ENCODE measurements at places on chromosomes 5 and 9.
A peak's percentile ranks its signal among the peaks of the same experiment; 100 is the strongest.

GRCh38 chr9:95021166-95021886 lies 294.8 kb downstream of the AOPEP start:
- no peak for DNase-seq

- DNase-seq = no peak
Measured at GRCh38 chr9:105296877-105297287, 52.4 kb downstream of the SLC44A1 start.

DNA sequence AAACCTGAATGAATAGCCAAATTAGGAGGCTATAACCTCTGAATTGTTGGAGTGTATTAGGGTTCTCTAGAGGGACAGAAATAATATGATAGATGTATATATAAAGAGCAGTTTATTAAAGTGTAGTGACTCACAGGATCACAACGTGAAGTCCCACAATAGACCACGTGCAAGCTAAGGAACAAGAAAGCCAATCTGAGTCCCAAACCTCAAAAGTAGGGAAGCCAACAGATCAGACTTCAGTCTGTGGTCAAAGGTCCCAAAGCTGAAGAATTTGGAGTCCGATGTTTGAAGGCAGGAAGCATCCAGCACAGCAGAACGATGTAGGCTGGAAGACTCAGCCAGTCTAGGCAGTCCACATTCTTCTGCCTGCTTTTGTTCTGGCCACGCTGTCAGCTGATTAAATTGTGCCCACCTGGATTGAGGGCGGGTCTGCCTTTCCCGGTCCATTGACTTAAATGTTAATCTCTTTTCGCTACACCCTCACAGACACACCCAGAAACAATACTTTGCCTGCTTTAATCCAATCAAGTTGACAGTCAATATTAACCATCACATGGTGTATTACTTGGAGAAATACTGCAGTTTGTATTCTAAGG lies 550.6 kb downstream of the CDH10 start:
- no peak for DNase-seq

- no peak for DNase-seq
Measured at GRCh38 chr5:20367178-20367577, 379.2 kb upstream of the CDH18 start.

- no peak for DNase-seq
Measured at GRCh38 chr5:77316871-77317661, 106.6 kb downstream of the PDE8B start.

DNA sequence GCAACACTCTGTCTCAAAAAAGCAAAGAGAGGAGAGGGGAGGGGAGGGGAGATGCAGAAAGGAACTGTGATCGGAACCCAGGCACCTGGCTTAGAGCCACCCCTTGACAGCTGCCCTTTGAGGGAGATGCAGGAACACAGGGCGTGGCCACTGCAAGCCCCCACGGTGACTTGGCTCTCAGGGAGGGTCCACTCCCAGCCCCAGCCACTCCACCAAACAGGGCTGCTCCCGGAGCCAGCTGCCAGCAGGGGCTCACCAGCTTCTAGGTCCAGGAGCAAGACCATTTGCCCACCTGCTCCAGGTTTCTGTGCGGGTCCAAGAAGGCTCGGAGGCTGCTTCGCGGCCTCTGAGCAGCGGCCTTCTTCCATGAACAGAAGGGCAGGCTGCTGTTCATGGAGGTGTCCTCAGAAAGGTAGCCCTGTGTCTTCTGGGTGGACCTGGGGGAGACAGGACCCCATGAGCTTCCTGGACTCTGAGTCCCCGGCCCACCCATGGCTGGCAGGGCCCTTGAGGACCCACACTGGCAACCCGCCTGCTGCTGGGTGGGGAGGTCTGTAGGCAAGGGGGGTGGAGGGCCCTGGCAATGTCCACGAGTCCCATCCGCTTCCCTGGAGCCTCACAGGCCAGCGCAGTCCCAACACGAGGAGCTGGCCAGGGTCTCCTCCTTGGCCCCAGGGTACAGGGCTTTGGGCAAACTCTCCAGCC lies 7.9 kb downstream of the C9orf50 start:
- DNase-seq = no peak

GRCh38 chr9:79681576-79681975 lies 109.8 kb downstream of the TLE4 start:
- no peak for DNase-seq

- DNase-seq = no peak
Measured at GRCh38 chr9:37528652-37529471, 43.1 kb downstream of the POLR1E start.

- DNase-seq = peak; percentile 62
Measured at GRCh38 chr5:100889165-100889743, 13.8 kb downstream of the ST8SIA4 start.

DNA sequence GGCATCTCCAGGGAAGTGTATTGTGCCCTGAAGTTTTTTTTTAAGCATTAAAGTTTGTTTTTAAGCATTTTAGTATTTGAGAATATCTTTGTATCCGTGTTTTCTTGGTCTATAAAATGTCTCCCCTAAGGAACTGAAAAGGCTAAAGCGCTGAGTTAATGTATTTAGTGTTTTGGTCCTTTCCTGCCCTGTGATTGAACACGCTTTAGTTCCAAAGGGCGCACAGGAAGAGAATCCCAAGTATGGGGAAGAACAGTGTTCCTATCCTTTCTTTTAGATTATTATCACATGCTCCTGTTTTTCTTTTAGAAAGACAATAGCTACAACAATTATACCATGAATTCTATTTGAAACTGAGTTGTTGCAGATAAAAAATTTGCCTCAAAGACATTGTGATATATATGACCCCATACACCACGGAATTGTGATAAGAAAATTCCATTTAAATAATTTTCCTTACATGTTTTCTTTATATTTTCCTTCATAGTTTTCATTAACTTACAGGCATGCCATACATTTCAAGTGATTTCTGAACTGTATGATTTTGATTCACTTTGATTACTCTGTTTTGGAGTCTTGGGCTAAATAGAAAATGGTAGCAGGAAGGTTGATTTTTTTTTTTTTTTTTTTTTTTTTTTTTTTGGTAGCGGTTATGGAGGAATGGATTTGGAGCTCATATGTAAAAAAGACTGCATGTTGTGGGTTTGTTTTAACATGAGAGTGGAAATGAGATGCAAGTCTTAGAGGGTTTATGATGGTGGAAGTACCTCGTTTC lies 3.1 kb downstream of the HSPA4 start:
- DNase-seq = no peak

DNA sequence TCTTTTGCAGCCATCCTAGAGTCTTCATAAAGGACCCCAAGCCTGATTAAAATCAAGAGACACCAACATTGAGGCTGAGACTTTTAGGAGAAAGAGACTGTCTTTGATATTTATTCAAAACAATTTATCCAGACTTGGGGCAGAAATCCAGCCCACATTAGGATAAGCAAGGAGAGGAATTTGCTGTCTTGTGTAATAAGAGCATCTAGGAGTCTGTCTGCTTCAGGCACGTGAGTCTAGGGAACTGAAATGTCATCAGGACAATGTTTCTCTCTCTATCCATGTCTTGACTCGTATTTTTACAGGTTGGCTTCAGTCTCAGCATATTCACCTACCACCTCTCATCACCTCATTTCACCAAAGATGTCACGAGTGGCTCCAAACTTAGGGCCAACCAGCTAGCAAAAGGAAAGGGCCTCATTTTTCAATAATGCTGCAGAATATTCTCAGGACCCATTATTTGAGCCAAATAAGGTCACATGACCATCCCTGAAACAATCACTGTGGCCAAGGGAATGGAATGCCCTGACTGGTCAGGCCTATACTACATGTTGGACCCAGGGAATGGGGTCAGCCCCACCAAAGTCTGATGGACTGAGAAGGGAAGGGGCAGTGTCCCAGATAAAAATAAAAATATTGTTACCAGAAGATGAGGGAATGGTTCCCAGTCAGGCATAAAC lies 70.3 kb upstream of the SAP30L start:
- DNase-seq = no peak

DNA sequence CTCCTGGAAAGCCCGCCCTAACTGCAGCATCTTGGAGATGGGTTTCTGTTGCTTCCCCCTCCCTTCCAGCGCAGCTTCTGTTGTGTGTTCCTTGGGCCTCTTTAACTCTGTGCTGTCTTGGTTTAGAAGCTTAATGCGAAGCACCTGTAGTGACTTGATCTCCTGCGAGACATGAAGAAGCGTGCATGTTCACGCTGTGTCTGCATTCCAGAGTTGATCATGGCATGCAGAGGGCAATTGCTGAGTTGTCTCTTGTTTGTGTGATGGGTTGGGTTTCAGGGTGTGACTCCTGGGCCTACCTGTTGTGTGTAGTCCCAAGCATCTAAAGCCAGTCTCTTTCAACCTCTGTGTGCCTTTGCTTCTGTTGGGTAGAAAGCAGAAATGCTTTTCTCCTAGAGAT lies 155.6 kb downstream of the SMARCA2 start:
- no peak for DNase-seq

DNA sequence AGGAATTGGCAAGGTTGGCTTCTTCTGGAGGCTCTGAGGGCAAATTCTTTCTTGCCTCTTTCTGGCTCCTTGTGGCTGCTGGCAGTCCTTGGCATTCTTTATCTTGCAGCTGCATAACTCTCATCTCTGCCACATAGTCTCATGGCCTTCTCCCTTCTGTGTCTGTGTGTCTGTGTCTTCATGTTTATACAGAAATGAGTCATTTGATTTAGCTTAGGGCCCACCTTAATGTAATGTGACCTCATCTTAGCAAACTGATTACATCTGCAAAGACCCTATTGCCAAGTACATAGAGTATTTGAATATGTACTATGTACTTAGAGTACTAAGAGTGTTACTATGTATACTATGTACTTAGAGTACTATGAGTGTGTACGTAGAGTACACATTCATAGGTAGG lies 122.5 kb downstream of the RFK start:
- no peak for DNase-seq

DNA sequence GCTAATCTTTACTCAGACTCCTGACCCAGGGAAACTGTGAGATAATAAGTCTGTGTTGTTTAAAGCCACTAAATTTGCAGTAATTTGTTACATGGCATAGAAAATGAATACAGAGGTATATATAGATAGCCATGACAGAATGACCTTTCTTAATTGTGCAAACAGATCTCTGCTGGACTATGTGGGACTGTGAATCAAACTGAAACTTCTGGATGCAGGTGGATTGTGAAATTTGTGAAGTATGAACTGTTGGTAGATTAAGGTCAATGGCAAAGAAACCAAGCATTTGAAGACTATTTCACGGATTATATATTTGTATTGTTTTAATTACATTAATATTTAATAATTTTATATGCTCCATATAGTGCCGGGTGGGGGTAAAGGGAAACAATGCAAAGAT lies 52.2 kb upstream of the GPR151 start:
- DNase-seq = no peak

- DNase-seq = no peak
Measured at GRCh38 chr5:116626272-116626723, 51.7 kb upstream of the SEMA6A start.

DNA sequence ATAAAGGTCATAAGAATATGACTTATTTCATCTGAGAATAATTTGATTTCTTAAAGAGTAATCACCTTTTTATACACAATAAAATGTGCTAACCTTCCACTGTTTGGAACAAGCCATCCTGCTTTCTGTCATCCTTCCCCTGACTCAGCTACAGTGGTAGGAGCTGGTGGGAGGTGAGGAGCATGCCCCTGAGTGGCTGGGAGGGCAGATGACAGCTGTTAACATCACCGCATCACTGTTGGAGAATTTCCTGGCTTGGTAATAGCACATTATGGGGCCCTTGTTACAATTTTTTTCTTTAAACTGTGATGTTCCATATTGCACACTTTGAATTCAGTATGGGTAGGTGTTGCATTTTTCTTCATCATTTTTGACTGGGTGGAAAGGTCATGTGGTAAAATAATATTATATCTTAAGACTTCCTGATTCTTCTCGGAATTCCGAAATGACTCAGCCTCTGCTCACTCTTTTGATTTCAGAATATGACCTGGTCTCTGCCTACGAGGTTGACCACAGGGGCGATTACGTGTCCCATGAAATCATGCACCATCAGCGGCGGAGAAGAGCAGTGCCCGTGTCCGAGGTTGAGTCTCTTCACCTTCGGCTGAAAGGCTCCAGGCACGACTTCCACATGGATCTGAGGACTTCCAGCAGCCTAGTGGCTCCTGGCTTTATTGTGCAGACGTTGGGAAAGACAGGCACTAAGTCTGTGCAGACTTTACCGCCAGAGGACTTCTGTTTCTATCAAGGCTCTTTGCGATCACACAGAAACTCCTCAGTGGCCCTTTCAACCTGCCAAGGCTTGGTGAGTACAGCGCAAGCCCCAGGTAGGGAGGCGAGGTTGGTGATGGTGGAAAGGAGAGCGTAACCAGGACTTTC lies 5.8 kb downstream of the ADAMTS16 start:
- DNase-seq = no peak

GRCh38 chr5:150846654-150847333 lies 473 bp downstream of the IRGM start:
- peak; percentile 73 for DNase-seq

DNA sequence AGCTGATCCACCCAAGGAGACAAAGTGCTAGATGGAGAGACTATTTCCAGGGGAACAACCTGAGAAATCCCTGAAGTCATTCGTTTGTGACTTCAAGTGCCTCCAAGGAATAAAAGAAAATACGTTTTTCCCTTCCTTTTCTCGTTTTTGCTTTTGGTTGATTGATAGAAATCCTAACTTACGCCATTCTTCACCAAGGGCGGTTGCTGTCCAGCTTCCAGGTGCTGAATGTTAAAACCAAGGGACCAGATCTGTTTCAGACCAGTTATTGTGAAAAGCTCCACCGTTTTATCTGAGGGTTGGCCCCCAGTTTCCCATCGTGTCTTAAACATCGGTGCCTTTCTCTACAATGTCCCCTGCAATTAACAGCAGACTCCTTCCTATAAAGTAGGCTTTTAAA lies 600.7 kb upstream of the SGCD start:
- peak; percentile 17 for DNase-seq

- no peak for DNase-seq
Measured at GRCh38 chr9:88697764-88698432, 162.9 kb downstream of the NXNL2 start.

DNA sequence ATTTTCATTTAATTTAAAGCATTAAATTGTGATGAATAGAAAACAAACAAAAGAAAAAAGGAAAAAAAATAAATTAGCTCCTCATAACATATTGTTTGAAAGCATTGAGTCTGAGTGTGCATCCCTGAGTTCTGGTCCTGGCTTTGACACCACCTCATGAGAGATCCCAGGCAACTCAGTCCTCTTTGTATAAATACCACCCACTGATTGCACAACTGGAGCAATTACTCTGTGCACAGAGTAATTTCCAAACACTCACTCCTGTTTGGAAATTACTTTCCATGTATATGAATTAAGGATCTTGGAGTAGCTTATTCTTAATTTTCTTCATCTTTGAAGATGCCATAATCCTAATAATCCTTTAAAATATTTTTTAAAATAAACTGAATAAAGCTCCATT lies 59.4 kb upstream of the C5orf46 start:
- no peak for DNase-seq

DNA sequence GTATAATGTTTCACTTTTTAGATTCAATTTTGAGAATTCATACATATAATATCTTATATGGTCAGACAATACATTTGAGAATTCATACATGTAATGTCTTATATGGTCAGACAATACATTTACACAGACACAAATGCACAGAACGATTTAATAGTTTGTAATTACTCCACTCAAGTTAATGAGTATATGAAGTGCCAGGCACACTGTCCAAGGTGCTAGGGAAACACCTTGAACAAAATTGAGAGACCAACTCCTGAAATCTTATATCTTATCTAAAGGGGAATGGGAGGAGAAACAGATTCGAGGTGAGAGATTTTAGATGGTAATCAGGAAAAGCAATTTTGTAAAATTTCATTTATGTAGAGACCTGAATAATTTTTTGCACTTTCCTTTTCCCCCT lies 994.7 kb downstream of the CDH12 start:
- DNase-seq = no peak

All from immature natural killer cell (primary cell).